M059J (cell line): ENCODE measurements at places on chromosomes 11 and 22. TPM values are rescaled to one million over a fixed set of nuclear protein-coding genes. Genes with fewer than 3 reads are reported as not detected.
A peak's percentile ranks its signal among the peaks of the same experiment; 100 is the strongest.

DNA sequence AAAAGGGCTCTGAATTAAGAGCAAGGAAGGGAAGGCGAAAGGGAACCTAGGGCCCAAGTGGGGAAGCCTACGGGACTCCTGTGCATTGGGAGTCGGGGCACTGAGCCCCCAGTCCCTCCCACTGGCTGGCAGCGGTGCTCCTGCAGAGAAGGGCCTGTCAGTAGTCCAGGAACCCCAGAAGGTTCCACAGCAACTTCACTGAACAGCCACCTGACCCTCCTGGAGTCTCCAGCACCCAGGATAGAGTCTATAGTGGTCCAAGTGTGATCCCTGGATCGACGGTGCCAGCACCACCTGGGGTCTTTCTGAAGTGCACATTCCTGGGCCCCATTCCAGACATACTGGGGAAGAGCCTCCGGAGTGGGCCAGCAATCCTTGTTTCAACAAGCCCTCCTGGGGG, 100.0 kb upstream of the B3GAT1 start:
- no peak for DNase-seq

GRCh38 chr11:850775-851763, 8.4 kb downstream of the TSPAN4 start:
- DNase-seq: no peak

Gene CCDC83
- 0.05 TPM in 1 of 2 replicates, not detected in the other for total RNA-seq

- no peak for DNase-seq
Measured at GRCh38 chr11:20248121-20248772, 88.0 kb upstream of the DBX1 start.

- DNase-seq: no peak
Measured at GRCh38 chr11:123241874-123242543, 47.0 kb upstream of the CLMP start.

GRCh38 chr11:125141686-125142535, 22.6 kb upstream of the PKNOX2 start:
- DNase-seq: peak; percentile 18

DNA sequence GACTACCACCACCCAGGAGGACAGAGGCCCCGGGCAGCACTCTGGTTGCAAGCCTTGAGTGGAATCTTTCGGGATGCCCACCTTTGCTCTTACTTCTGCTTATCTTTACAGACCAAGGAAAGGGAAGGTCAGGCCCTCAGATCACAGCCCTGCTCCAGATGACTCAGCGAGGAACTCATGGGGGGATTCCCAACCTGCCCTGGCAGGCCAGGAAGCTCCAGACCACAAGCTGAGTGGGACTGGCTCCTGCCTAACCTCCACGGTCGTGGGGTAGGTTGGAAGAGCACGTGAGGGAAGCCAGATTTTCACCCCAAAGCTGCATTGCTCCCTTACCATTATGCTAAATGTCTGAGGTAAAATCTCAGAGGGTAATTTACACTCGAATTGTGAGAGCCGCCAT, 11.8 kb downstream of the TBC1D10A start:
- DNase-seq: peak; percentile 73

GRCh38 chr11:123616505-123617198, 37.8 kb downstream of the SCN3B start:
- DNase-seq: no peak

Gene POTEH
- not detected in 2 replicates for total RNA-seq

Gene PLEKHA7
- 15.5 and 43.1 TPM in 2 replicates for total RNA-seq

GRCh38 chr22:23192133-23192532, 11.8 kb downstream of the BCR start:
- DNase-seq: no peak

DNA sequence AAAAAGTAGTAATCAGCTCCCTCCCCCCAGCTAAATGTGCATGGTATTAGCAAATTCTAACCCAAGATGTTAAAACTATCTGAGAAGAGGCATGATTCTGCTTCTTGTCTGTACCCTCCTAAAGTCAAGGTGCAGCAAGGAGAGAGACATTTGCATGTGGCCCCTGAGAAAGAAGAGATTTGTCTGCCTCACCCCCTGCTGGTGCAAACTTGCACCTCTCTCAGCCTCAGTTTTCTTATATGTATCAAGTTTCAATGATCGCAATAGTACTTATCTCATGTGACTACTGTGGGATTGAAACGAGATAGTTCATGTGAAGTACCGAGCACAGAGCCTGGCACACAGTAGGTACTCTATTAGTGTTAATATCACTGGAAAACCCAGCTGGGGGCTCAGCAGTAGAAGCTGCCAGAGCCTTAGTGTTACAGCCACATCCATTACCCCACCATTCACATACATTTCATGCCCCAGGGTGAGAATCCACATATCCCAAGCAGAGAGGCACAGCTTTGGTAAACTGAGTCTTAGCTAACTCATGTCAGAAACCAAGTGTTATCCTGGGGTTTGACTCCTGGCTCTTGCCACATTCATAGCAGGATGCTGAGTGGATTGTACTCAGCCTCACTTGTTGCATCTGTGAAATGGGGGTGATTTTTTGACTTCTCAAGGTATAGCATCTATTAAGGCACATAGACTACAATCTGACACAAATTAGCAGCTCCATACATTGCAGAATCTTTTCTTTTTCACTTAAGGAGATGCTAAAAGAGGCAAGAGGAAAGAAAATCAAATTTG, 24.9 kb downstream of the CD44 start:
- DNase-seq: no peak

Gene TOLLIP
- total RNA-seq: 19.8 and 21.5 TPM in 2 replicates

Gene AIP
- total RNA-seq: 65.7 and 81.6 TPM in 2 replicates

DNA sequence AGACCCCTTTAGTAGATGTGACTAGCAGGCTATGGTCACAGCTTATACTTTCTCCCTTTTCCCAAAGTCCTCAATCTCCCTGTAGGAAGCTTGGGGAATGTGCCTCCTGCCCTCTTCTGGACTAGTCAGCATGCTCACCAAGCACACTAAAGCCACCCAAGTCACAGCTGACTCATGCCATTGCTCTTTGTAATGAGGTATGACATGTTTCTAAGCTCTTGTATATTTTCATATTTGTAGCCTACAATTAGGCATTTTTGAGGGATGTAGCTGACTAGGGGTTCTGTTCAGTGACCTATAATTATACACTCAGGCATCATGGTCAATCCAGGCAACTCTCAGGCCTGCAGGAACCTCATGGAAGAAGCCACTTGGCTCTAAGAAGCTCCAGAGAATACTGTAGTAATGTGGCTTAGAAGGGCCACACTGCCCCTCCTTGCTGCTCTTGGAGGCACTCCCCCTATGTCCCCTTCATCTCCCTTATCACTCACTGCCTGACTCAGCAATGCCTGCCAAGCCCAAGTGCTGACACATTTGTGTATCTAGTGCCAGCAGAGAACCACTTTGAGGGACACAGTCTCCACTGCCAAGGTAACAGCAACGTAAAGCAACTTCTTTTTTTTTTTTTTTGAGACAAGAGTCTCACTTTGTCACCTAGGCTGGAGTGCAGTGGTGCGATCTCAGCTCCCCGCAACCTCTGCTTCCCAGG, 86.2 kb downstream of the RPL27A start:
- peak; percentile 96 for DNase-seq

- DNase-seq: peak; percentile 86
Measured at GRCh38 chr22:43377896-43378704, 33.7 kb upstream of the MPPED1 start.

DNA sequence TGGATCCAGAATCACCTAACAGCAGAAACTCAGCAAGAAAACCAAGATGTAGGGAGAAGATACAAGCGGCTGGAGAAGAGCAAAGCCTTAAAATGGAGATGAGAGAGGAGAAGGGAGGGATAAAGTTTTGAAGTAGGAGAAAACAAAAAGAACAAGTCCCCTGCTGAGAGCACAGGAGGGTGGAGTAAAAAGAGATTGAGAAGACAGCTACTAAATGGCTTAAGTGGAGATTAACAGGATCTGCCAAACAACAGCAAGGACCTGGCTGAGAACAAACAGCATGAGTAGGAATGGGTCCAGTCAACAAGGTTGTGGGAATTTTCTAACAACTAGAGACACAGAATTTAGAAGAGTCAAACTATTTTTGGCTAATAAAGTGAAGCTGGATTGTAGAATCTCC, 18.1 kb downstream of the BTG4 start:
- no peak for DNase-seq

Gene RIN1
- 13.5 and 19.6 TPM in 2 replicates for total RNA-seq

Gene GRIA4
- 0.10 TPM in 1 of 2 replicates, not detected in the other for total RNA-seq

DNA sequence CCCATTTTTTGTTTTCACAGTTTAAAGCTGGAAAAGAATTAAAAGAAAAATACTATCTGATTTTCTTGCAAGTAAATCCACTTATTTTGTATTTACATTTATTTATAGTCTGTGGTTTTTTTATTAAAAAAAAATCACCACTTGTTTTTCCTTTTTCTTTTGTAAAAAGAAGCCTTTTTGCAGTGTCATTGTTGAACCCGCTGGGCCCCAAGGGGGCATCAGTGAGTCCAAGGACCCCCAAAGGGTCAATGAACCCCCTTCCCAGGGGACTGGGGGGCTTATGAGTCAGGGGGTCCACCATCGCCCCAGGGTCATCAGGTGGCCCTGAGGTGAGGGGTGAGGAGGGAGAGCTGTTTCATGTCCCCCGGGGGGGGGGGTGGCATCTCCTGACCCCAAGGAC, 34.0 kb upstream of the EIF3D start:
- DNase-seq: no peak

Gene TSKU
- 22.2 and 27.0 TPM in 2 replicates for total RNA-seq

Gene KRTAP5-8
- total RNA-seq: not detected in 2 replicates

- no peak for DNase-seq
Measured at GRCh38 chr11:66768818-66769217, 39.8 kb upstream of the SPTBN2 start.

Gene KCNJ1
- total RNA-seq: not detected in 2 replicates

DNA sequence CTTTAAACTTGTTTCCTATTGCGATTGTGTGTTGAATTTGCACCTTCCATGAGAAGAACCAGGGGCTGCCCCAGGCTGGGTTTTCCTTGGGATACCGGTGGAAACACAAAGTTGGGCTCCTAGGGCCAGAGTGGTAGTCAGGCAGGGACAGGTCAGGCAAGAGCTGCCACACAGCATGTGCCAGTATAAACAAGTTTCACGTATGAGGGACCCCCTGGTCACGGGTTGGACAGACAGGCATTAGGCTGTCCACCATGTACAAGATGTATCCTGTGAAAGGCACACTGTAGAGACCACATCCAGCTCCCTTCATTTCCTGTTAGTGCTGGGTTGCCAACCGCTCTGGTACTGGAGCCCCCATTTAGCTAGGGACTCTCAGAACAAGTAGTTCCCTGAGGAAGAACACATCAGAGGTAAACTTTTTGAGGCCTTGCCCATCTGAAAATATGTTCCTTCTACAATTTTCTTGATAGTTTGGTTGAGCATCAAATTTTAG, 8.8 kb downstream of the UPB1 start:
- DNase-seq: no peak

DNA sequence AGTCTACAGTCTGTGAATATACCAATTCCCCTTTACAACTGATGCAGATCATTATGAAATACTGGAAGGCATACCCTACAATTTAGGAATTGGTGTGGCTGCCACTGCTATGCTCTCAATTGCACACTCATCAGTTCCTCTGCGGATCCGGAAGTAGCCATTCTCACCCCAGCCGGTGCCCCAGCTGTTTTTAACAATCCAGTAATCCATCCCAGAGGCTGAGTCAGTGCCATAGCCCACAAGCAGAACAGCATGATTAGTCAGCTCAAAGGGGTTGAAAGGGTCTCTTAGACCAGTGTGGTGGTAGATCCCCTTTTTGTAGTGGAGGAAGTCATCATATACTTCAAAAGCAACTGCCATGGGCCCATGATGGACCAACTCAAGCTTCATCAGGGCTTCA, 43.6 kb downstream of the CTSC start:
- peak; percentile 57 for DNase-seq

Gene NPAS4
- not detected in 2 replicates for total RNA-seq

DNA sequence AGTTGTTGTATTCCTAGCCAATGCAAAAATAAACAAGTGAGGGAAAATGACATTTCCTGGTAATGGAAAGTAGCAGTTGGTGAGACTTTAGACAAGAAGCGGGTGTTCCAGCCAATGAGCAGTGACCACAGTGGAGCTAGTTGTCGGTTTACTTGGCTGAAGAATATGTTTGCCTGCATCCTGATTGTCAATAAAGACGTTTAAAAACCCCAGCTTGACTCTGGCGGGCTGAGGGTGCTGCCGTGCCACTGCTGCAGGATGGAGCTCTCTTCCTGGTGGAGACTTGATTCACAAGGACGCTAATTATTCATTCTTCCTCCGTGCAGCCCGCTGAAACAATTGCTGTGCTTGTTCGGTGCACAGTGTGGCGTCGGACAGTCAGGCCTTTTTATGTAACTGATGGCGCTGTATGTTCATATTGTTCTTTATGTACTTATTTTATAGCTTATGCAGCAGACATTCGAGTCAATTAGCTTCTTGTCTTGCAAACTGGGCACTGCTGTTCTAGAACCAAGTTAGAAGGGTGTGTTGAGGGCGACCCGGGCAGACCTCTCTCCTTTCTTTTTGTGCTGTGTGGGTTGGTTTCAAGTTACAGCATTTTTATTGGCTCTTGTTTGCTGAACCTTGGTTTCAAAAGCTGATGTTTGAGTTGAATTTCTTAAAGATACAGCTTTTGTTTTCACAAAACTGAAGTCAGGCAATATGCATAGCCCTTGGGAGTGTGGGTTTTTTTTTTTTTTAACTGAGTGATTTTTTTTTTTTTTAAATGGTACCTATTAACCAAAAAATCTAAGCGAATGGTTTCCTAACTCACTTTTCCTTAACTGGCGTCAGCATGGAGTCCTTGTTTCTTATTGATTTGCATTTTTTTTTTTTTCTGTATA, 153.9 kb downstream of the TEAD1 start:
- DNase-seq: peak; percentile 82

Gene RELA
- 37.2 and 49.1 TPM in 2 replicates for total RNA-seq

- DNase-seq: no peak
Measured at GRCh38 chr11:122524898-122525297, 130.6 kb upstream of the UBASH3B start.

DNA sequence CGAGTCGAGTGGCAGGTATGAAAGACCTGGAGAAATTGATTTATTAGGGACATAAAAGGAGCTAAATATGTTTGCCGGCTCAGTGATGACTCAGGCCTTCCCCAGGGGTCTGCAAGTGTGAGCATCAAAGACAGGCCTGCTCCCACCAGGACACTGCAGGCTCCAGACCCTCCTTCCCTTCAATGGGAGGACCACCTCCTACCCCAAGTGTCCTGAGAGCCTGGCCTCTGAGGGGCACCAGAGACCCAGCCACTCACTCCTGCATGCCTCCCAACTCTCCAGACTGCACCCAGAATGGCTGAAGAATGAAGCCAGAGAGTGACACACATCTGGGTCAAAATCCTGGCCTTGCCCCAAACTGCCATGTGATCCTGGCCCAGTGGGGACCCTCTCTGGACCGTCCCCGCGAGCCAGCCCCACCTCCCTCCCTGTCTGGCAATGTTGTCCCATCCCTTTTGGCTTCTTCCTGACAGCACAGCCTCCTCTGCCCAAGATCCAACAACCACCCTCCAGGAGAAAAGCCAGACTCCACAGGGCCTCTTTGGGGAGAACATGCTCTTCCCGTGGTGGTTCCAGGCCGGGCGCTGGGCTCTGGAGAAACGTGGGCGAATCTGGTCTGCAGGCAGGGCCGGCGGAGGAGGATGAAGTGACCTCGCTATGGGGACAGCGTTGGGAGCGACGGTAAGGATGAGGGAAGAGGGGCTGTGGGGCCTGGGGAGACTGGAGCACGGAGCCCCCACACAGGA, 36.2 kb downstream of the CYTH4 start:
- no peak for DNase-seq
